ENCODE measurements at places on chromosomes 5 and 9.

DNA sequence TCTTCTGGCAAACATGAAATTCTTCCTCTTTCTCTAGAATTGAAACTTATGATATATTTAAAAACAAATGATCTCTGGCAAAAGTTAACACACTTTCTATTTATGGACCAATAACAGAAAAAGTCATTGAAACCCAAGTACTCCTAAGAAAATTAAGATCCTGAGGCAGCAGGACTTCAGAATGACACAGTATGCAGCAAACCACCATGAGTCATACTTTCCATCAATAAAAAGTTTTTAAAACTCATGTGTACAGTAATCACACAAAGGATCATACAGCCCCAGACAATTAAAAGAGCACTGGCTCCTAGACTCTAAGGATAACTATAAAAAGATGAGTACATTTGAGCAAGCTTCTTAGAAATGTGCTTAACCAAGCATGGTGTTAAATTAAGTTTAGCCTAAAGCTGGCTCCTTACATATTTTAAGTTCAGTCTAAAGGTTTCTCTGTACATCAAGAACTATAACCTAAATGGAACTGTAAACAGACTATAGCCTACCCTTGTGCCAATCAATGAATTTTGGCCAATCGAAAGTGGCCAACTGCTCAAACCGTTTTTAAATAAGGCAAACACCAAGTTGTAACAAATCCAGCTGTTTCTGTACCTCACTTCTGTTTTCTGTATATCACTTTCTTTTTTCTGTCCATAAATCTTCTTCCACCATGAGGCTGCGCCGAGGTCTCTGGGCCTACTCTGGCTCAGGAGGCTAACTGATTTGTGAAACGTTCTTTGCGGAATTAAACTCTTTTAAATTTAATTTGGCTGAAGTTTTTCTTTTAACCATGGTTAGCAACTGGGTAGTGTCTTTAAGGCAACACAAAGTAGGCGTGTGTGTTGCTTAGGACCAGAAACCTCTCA is 232.1 kb upstream of the PIK3R1 start:
- DNase-seq, result no peak

- DNase-seq, result peak; percentile 77
Measured at GRCh38 chr5:151619812-151620460, 28.8 kb upstream of the FAT2 start.

- no peak for DNase-seq
Measured at GRCh38 chr5:172952034-172952511, 7.2 kb upstream of the RPL26L1 start.

DNA sequence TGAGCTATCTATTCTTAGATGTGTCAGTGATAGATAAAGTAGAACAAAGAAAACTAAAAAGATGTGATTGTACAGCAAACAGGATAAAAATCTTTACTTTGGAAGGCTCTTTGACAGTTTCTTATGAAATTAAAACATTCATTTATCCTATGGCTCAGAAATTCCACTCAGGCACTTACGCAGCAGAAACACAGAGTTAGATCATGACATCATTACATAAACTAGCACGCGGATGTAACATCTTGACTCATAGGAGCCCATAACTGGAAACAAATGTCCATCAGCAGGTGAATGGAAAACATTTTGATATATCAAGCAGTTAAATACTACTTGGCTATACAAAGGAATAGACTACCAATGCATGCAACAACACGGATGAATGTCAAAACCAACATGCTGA is 45.3 kb downstream of the ICE1 start:
- DNase-seq, result no peak

DNA sequence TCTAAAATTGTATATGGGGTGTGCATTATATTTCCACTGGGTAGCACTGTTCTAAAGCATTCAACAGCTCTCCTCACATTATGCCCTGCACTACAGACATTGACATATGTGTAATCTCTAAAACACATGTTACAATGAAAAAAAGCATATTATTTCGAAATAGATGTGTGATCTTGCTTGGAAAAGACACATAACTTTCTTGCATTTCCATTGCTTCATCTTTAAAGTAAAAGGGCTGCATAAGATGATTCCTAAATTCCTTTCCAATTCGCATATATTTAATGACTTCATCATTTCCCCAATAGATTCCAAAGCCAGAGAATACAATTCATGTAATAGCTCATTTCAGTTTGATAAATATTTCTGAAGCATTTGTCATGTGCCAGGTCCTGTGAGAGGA is 566.9 kb downstream of the PDE4D start:
- no peak for DNase-seq

DNA sequence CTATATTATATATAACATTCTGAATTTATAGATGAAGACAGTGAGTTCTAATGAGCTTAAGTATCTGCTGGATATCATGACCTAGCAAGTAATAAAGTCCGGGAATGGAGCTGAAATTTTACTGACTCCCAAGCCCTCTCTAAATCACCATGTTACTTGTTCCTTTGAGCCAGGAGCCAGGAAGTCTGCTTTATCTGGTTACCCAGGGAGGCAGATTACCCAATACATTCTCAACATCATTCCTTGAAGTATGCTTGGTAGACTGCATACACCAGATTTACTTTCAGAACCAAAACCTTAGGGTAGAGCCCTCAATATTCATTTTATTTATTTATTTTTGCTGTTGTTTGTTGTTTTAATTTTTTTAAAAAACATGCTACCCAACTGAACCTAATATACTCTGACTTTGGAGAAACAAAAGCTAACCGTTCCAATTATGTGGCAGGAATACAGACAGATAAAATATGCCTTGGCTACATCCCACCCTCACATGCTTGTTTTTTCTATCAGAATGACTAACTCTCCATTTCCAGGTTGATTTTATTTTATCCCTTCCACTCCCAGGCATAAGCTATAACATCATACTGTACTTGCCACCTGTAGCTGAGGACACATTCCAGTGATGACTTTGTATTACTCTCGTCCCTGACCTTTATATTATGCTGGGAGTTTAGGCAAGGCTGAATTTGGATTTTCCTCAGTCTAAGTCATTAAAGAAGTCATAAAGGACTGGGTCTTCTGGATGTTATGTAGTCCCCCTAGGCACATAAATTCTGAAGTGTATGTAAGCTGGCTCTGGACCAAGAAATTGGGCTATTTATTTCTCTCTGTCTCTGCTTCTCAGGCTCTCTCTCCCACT is 82.0 kb downstream of the YIPF5 start:
- no peak for DNase-seq

GRCh38 chr5:154214371-154215106 is 24.0 kb downstream of the GALNT10 start:
- DNase-seq, result no peak

DNA sequence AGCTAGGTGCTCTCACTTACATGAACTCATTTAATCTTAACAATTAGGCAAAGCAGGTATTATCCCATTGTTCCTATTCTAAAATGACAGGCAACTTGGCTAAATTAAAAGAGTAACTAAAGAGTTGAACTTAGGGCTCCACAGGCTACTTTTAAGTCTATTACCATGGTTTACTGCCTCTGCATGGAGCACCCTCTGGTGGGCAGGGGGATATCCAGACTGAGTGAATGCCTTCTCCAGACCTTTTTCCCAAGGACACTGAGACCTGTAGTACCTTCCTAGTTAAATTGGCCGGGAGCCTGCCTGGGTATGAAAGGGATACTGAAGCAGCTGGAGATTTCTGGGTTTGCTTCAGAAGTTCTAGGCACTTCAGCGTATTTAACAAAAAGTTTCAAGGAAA is 238.1 kb downstream of the ELAVL2 start:
- no peak for DNase-seq

DNA sequence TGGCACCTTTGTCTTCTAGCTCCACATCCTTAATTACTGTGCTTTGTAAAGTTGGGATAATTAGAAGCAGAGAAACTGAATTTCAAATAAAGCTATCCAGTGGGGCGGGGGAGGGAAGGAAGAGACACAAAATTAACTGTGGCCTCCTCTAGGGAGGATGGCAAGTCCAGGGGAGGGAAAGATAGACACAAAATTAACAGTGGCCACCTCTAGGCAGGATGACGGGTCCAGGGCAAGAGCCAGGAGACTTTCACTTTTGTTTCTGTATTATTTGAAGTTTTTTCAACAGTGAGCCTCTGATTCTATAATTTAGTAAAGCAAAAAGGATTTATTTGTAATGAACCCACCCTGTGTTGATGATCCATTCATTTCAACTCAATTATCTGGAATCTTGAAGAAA is 335.9 kb downstream of the MSX2 start:
- no peak for DNase-seq

DNA sequence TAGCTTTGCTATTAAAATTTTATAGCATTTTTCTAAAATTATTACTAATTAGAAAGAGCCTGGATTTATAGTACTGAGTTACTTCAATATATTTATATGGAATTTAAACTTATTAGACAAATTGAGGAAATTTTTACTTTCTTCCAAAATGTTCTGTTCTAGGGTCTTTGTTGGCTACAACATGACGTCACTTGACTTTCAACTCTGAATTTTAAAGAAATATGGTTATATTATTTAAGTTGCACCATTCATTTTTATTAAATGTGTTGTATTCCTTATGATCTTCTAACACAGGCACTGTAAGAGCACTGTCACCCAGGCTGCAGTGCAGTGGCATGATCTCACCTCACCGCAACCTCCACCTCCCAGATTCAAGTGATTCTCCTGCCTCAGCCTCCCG is 119.4 kb upstream of the CYLC2 start:
- no peak for DNase-seq

DNA sequence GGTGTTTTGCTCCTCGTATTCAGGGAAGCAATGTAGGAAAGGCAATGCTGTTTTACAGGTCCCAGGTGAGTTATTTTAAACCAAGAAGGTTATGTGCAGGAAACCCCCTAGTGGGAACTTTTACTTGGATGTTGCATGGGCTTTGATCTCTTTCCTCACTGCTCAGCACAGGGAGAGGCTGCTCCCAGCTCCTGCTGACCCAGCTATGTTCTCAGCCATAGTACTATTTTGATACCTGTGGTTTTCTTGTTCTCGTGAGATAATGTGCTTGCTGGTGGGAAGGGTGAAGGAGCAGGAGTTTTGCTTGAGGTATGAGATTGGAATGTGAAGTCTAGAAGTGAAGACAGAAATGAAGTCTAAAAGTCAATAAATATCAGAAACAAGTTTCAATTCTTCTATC is 265.6 kb upstream of the FBXL7 start:
- no peak for DNase-seq

DNA sequence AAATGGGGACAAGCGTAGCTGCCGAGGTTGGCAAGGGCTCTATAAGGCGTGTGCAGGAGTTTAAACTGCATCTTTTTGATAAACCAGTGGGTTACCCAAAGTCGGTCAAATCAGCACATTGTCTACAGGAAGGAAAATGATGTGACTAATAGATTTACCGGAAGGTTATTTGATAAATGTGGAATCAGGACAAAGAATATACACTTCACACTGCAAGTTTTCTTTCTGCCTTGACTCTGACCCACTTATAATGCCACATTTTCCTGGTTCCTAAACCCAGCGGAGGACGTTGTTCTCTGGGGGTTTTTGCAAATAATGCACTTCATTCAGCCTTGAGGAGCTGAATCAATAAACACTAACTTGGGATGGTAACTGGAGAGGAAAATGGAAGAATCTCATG is 76.8 kb downstream of the TTLL11 start:
- DNase-seq, result no peak

GRCh38 chr9:126704892-126705766 is 91.4 kb downstream of the LMX1B start:
- peak; percentile 93 for DNase-seq

- DNase-seq, result no peak
Measured at GRCh38 chr9:127541865-127542264, 70.2 kb upstream of the STXBP1 start.

DNA sequence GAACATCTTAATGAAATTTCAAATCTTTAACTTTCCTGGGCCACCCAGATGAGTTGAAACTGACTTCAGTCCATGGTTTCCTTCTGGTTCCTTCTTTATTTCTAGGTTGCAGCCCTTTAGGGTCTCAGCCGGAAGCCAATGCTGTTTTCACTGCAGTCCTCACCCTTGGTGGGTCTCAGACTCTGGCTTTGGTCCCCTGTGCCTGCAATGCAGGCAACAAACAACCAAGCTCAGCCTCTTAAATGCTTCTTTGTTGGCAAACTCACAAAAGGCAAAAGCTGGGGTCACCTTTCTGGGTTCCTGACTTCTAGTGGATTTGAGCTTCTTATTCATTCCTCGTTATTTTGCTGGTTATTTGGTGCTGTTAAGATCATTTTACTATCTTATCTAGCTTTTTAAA is 19.3 kb upstream of the APC start:
- no peak for DNase-seq

GRCh38 chr9:31236344-31236743 is 1148.1 kb upstream of the ACO1 start:
- no peak for DNase-seq

DNA sequence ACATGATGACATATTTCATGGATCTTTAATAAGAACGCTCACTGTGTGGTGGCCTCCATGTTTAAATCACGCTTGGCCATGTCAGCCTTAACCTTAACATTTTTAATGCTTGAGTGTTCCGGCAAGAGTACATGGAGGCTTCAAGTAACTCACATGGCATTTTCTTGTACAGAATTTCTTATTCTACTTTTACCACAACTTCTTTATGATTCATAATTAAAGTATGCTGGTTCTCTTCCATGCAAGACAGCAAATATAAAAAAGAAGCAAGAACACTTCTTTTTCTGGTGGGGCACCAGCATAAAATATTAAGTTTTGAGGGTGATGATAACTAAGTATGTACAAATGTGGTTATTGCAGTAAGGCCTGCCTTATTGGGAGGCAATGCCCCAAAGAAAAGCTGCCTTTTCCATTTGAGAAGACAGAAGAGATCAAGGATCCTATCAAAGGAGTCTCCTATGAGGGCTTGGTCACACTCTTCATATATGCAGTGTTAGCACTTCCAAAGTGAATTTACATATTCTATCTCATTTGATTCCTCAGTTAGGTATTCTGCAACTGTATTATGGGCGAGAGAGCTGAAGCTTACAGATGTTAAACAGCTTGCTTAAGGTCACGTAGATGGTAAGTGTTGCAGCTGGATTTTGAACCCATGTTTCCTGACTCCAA is 382.7 kb upstream of the MEF2C start:
- no peak for DNase-seq

DNA sequence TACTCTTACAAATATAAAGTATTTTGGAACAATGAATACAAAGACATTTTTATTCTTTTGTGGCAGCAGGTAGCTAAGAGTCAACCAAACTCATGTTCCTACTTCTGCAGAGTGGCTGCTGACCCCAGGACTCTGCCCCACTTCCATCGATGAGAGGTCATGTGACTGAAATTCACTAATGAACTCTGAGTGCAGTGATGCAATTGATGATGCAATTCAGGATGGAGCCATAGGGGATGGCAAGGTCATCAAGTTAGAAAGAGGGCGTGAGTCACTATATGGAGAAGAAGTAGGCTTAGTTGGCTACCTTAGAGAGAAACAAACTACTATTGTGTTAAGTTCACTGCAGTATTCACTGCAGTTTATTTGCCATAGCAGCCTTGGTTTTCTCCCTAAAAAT is 340.4 kb downstream of the CTNND2 start:
- DNase-seq, result no peak

Measured in ecto neural progenitor cell (in vitro differentiated cells).